Activated T-helper 1 cell treated with anti-CD3 and anti-CD28 coated beads, Interleukin-12 subunit alpha, Interleukin-12 subunit beta, Interleukin-2, Interleukin-4 antibody, amounts not matched to agents 30 ng/mL and 10 ng/mL and 1 ng/mL, durations not matched to agents 14 hours and 24 hours and 36 hours (primary cell): ENCODE measurements at places on chromosomes 13 and 19. TPM values are rescaled to one million over a fixed set of nuclear protein-coding genes. Genes with fewer than 3 reads are reported as not detected.

DIS3 gene
- total RNA-seq = 49.9 and 55.4 TPM in 2 replicates

B3GNT8 gene
- 0.44 and 0.99 TPM in 2 replicates for total RNA-seq

PRSS57 gene
- not detected in 2 replicates for total RNA-seq

TTC9B gene
- not detected in 2 replicates for total RNA-seq

KLK1 gene
- total RNA-seq = 2.5 and 3.4 TPM in 2 replicates

SIGLEC11 gene
- total RNA-seq = not detected in 2 replicates

OR7A5 gene
- not detected in 2 replicates for total RNA-seq

GRCh38 chr13:112838038-112838841 lies 130.8 kb upstream of the MCF2L start:
- no peaks in the 10 kb centered on the region for H3K27me3 ChIP-seq
- no peak for DNase-seq
- no peak overlapping the region for H3K27ac ChIP-seq
- no peaks in the 10 kb centered on the region for H3K4me1 ChIP-seq
- H3K4me3 ChIP-seq = no peak overlapping the region
- H3K36me3 ChIP-seq = peaks cover 25% of the 10 kb centered on the region

DNA sequence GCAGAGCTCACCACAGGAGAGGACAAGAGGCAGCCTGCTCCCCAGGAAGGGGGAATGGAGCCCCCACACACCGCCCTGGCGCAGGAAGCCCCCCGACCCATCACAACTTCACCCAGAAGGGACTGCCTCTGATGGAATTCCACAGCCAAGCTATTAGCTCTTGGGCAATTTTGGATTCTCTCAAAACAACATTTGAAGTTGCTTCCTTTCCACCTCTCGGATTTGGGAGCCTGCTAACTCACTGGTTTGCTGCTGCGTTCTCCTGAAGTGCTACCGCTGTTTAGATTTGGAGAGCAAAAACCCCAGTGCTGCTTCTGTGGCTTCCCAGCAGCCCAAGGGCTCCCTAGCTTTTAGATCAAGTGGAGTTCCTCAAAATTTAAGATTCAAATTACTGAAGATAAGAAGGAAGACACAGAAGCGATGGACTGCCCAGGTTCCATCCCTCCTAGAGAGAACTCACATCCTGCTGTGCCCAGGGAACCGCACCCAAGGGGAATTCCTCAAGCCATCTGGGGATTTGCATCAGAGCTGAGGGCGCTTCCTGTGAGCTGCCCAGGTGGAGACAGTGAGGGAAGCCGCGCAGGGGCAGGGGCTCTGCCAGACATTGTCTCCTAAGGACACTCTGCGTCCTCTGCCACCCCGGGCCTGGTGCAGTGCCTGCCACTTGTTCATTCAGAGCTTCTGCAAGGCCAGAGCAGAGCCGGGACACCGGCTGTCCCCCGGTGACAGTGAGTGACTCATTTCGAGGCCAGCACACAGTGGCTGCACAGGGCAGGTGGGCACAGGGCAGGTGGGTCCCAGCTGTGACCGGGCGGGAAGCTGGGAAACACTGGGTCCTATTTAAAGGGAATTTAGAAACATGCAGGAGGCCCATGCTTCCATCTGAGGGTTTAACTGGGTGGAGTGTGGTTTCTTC lies 45.5 kb downstream of the COL4A1 start:
- no peaks in the 10 kb centered on the region for H3K4me1 ChIP-seq
- DNase-seq = no peak
- no peaks in the 10 kb centered on the region for H3K36me3 ChIP-seq
- H3K4me3 ChIP-seq = no peak overlapping the region
- no peak overlapping the region for H3K27ac ChIP-seq

GRCh38 chr19:932648-933552 lies 7.1 kb downstream of the ARID3A start:
- peaks cover 9% of the 10 kb centered on the region for H3K4me1 ChIP-seq
- peaks cover 6% of the 10 kb centered on the region for H3K36me3 ChIP-seq
- H3K27me3 ChIP-seq = no peaks in the 10 kb centered on the region
- no peak for DNase-seq
- H3K4me3 ChIP-seq = peak overlapping the region; percentile 53

DNA sequence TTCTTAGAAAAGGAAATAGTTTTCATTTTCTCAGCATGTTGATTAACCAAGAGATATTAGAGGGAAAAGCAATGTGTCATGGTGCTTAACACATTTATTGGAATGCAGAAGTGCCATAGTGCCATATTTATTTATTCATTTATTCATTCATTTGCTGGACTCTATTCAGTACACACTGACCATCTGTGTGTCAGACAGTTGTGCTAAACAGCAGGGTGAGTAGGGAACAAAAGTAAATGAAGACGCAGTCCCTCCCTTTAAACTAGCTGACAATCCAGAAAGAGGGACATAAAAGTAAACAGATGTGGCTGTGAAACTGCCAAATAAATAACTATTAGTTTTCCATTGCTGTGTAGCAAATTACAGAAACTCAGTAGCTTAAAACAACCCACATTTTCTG lies 323.7 kb downstream of the MTUS2 start:
- no peak for DNase-seq
- no peak overlapping the region for H3K4me3 ChIP-seq
- H3K4me1 ChIP-seq = no peaks in the 10 kb centered on the region
- no peak overlapping the region for H3K27ac ChIP-seq
- H3K27me3 ChIP-seq = peaks cover 3% of the 10 kb centered on the region

GRCh38 chr13:64158908-64159307 lies 2743.3 kb upstream of the PCDH20 start:
- H3K36me3 ChIP-seq = no peaks in the 10 kb centered on the region
- H3K4me1 ChIP-seq = no peaks in the 10 kb centered on the region
- H3K27me3 ChIP-seq = no peaks in the 10 kb centered on the region

DNA sequence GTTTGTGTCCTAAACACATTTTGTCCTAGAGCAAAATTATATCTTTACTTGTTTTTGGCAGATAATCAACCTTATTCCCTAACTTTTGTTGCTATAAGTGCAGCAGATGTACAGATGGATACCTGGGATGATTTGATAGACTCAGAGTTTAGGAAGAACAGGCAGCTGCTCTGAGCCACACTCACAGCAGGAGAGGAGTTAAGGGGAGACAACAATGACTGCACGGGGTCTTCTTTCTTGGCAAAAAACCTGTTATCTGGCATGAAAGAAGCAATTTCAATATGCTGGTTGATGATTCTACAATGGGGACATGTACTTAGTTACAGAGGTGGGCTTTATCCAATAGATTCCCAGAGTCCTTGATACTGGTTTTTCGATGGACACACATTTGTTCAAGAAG lies 258.9 kb upstream of the PCDH9 start:
- no peak for DNase-seq
- H3K27me3 ChIP-seq = no peaks in the 10 kb centered on the region
- H3K36me3 ChIP-seq = no peaks in the 10 kb centered on the region
- no peak overlapping the region for H3K4me3 ChIP-seq

DNA sequence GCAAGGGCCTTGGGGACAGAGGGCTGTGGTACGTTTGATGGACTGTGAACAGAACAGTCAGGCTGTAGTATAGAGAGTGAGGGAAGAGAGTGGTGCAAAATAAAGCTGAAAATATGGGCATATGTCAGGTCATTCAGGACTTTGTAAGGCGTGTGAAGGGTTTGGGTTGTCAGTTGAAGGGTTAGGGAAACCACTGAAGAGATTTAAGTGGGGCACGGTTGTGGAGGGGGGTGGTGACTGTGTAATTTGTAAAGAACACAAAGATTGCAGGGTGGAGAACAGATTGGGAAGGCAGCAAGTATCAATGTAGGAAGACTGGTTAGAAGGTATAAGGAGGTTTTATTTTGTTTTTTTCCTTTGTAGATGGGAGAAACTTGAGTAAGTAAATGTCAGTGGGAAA lies 349.8 kb downstream of the DLEU7 start:
- no peak overlapping the region for H3K27ac ChIP-seq
- H3K27me3 ChIP-seq = peaks cover 9% of the 10 kb centered on the region
- no peak overlapping the region for H3K4me3 ChIP-seq
- no peaks in the 10 kb centered on the region for H3K4me1 ChIP-seq
- no peaks in the 10 kb centered on the region for H3K36me3 ChIP-seq

DNA sequence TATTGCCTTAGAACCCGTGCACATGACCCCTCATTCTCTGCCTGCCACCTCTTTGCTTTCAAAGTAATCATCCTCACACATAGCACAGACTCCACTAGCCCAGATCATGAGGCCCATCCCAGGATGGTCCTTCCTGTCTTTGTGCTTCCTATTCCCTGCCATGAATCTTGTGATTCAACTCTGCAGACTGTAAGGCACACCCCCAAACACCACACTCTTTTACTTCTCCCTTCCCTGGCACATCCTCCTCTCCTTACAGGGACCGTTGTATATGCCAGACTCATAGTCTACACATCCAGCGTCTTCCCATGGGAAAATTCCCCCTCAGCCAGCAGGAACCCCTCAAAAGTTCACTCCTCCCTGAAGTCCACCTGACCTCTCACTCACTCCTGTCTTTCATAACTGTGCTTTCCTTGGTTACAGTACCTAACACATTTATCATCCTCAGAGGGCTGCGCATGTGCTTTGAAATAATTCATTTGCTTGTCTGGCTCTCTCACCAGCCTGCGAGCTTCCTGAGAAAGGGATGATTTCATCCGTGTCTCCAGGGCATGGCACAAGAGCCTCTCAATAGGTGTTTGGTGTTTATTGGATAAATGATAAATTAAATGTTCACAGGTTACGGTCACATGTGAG lies 26.8 kb upstream of the LRCH1 start:
- no peak overlapping the region for H3K27ac ChIP-seq
- no peak overlapping the region for H3K4me3 ChIP-seq
- H3K27me3 ChIP-seq = peaks cover 5% of the 10 kb centered on the region
- H3K36me3 ChIP-seq = no peaks in the 10 kb centered on the region
- H3K4me1 ChIP-seq = peaks cover 19% of the 10 kb centered on the region

GRCh38 chr13:63605962-63606361 lies 2190.3 kb upstream of the PCDH20 start:
- no peaks in the 10 kb centered on the region for H3K4me1 ChIP-seq
- DNase-seq = no peak
- no peak overlapping the region for H3K4me3 ChIP-seq
- H3K27ac ChIP-seq = no peak overlapping the region
- H3K36me3 ChIP-seq = no peaks in the 10 kb centered on the region
- H3K27me3 ChIP-seq = no peaks in the 10 kb centered on the region

GRCh38 chr13:86907156-86907555 lies 764.0 kb upstream of the SLITRK5 start:
- H3K27ac ChIP-seq = no peak overlapping the region
- no peak overlapping the region for H3K4me3 ChIP-seq
- no peaks in the 10 kb centered on the region for H3K4me1 ChIP-seq
- DNase-seq = no peak
- H3K36me3 ChIP-seq = no peaks in the 10 kb centered on the region

DNA sequence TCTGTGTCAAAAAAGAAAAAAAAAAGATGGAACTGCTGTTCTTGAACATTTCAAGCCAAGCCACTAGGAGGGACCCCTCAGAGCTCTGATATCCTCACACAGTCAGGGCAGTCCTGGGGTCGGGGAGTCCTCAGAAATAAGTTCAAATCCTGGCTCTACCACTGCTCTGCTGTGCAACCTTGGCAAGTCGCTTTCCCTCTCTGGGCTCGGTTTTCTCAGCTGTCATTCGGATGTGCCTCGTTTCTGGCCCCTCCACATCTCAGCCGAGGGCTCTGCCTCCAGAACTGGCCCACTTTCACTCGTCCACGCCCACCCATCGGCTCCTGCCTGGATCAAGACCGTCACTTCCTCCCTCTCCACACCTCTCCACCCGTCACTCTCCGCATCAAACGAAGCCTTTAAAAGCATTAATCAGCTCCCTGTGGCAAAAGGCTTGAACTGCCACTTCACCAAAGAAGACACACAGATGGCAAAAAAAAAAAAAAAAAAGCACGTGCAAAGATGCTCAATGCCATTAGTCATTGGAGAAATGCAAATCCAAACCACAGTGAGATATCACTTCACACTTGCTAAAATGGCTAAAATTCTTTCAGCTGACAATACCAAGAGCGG lies 7.4 kb upstream of the ZNRF4 start:
- H3K27me3 ChIP-seq = no peaks in the 10 kb centered on the region
- DNase-seq = no peak
- H3K36me3 ChIP-seq = no peaks in the 10 kb centered on the region
- no peak overlapping the region for H3K27ac ChIP-seq

DNA sequence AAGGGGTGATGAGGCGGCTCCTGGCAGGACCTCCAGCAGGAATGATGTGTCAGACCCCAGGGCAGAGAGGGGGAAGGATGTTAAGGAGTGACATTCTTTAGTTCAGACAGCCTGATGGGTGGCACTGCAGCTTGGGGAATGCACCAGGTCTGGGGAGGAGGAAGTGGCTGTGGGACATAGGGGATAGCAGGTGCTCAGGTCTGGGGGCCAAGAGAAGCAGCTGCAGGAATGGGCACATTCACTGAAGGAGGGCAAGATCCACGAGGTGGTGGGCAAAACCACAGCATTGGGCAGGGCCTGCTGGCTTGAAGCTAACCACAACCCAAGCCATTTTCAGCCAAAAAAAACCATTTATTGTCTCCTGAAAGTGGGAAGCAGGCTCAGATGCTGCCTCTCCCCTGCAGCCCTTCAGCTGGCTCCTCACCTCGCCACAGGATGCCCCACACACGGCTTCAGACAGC lies 26.5 kb downstream of the COMP start:
- no peak for DNase-seq
- H3K27ac ChIP-seq = no peak overlapping the region
- no peaks in the 10 kb centered on the region for H3K36me3 ChIP-seq
- no peaks in the 10 kb centered on the region for H3K4me1 ChIP-seq
- H3K27me3 ChIP-seq = no peaks in the 10 kb centered on the region

GRCh38 chr13:38398711-38399493 lies 49.3 kb downstream of the UFM1 start:
- no peak for DNase-seq
- peaks cover 2% of the 10 kb centered on the region for H3K27me3 ChIP-seq
- peaks cover 4% of the 10 kb centered on the region for H3K4me1 ChIP-seq
- no peaks in the 10 kb centered on the region for H3K36me3 ChIP-seq

DNA sequence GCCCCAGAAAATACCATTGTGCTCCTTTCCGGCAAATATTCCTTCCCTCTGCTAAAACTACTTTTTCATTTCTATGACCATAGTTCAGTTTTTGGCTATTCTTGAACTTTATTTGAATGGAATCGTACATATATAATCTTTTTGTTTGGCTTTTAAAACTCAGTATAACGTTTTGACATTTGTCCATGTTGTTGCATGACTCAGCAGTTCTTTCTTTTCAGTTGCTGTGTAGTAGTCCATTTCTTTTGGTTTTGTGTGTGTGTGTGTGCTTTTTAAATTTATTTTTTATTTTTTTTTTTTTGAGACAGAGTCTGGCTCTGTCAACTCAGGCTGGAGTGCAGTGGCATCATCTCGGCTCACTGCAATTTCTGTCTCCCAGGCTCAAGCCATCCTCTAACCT lies 35.0 kb downstream of the ITM2B start:
- H3K4me1 ChIP-seq = peaks cover 24% of the 10 kb centered on the region
- no peak overlapping the region for H3K27ac ChIP-seq
- H3K4me3 ChIP-seq = no peak overlapping the region
- no peak for DNase-seq

GRCh38 chr19:13539332-13539731 lies 33.1 kb upstream of the CACNA1A start:
- H3K36me3 ChIP-seq = no peaks in the 10 kb centered on the region
- DNase-seq = no peak
- H3K27ac ChIP-seq = no peak overlapping the region
- H3K4me1 ChIP-seq = no peaks in the 10 kb centered on the region
